ENCODE measurements at places on chromosomes 6 and 20.
A peak's percentile ranks its signal among the peaks of the same experiment; 100 is the strongest.

DNA sequence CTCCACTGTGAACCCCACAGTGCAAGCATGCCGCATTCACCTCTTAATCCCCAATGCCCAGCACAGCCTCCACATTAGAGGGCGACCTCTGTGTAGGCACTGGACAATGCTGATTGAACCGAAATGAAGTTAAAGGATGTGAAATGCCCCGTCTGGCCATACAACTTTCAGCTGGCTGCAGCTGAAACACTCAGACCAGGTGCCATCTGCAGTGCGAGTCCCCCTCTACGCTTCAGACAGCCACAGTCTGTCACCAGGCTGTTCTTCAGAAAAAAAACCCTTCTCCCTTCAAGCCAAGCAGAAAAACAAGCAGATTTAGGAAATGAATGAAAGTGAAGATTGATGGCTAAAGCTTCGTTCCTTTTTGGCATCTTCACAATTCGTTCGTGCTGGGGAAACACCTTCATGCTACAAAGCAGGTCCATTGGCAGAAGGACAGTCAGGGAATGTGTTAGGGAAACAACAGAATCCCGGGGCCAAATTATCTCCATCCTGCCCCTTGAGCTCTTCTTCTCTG lies 44.7 kb downstream of the TNFAIP3 start:
- DNase-seq: no peak

- no peak for DNase-seq
Measured at GRCh38 chr20:61397790-61398189, 145.7 kb downstream of the CDH4 start.

DNA sequence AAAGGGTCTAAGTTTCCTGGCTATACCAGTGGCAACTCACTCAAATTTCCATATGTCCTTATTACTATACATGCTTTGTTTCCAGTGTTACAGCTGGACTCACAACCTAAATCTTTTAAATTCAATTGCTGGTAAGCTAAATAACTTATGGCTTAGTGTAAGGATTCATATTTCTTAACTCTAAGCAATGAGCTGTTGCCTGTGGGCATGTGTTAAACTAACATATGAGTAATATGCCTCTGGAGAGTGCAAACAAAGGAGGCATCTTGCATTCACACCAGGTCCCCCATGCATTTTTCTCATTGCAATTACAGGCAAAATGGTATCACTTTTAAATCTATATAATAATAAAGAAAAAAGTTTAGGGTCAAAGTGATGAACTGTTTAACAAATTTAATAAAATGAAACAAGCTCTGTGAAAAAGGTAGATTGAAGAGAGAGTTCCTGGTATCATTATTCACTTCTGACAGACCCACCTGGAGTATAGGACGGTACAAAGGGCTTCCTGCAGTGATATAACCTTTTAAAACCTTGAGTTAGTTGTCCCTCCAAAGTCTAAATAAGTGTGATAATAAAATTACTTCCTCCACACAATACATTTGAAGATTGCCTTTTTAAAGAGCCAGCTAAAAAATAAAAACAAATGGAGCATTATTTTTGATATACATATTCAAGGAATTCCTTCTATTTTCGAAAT lies 57.6 kb upstream of the HMGCLL1 start:
- peak; percentile 81 for DNase-seq

GRCh38 chr6:136566851-136567250 lies 16.6 kb upstream of the MAP7 start:
- no peak for DNase-seq

DNA sequence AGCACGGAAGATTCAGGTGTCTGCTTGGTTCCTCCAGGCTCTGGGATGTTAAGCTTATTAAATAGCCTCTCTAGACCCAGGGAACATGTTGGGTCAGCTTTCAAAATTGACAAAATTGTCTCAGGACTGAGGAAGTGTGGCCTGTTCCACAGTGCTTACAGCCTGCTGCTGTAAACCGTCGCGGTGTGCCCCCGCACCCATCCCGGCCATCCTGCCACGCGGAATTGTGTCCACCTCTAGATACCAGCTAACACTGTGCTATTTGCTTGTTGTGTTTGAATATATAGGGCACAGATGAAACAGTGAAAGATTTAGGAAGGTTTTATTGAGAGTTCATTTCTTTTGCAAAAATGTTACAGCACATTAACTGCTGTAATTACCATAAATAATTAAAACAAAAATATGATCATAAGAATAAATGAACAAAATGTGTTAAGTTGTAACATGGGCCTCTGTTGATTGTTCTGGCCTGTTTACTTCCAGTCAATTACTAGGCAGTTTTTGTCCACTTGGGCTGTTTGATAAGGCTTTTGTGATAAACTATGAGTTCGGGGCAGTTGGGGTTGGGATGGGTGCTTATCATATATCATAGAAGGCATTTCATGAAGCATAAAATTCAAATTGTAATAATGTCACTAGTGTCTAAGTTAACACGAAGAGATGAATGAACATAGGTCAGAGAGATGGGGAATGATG lies 77.4 kb downstream of the ARID1B start:
- no peak for DNase-seq

- DNase-seq: no peak
Measured at GRCh38 chr6:117074672-117075071, 190.7 kb upstream of the VGLL2 start.

DNA sequence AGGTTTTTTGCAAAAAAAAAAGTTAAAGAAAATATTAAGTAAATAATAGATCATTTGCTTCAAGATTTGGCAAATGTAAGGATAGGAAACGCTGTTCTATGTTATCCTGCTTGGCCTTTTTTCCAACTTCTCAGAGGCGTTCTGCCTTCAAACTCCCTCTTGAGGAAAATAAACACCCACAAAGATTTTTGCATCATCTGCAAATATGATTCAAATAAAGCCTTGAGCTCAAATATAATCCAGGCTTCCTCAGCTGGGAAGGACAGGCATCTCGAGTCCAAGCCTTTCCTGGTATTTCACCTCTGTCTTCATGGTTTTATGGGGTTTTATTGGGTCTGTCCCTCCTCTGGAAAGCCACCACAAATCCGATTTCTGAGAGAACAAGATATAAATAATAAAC lies 67.7 kb upstream of the PTPN1 start:
- no peak for DNase-seq

GRCh38 chr6:68679399-68679798 lies 44.3 kb downstream of the ADGRB3 start:
- no peak for DNase-seq

GRCh38 chr6:73169111-73169510 lies 56.2 kb downstream of the KHDC1L start:
- no peak for DNase-seq

GRCh38 chr6:112851146-112851545 lies 504.0 kb downstream of the RFPL4B start:
- DNase-seq: peak; percentile 9

- no peak for DNase-seq
Measured at GRCh38 chr20:53711333-53712211, 117.9 kb upstream of the ZNF217 start.

GRCh38 chr20:45444050-45444449 lies 25.5 kb upstream of the WFDC2 start:
- no peak for DNase-seq

- DNase-seq: no peak
Measured at GRCh38 chr6:152783217-152783878, 32.8 kb downstream of the VIP start.

GRCh38 chr6:30590509-30590908 lies 19.3 kb downstream of the ABCF1 start:
- DNase-seq: no peak

GRCh38 chr6:143980921-143981320 lies 27.1 kb downstream of the PLAGL1 start:
- DNase-seq: no peak

GRCh38 chr20:41512624-41513023 lies 105.6 kb downstream of the CHD6 start:
- DNase-seq: no peak

- no peak for DNase-seq
Measured at GRCh38 chr6:80145509-80145908, 39.0 kb downstream of the BCKDHB start.

DNA sequence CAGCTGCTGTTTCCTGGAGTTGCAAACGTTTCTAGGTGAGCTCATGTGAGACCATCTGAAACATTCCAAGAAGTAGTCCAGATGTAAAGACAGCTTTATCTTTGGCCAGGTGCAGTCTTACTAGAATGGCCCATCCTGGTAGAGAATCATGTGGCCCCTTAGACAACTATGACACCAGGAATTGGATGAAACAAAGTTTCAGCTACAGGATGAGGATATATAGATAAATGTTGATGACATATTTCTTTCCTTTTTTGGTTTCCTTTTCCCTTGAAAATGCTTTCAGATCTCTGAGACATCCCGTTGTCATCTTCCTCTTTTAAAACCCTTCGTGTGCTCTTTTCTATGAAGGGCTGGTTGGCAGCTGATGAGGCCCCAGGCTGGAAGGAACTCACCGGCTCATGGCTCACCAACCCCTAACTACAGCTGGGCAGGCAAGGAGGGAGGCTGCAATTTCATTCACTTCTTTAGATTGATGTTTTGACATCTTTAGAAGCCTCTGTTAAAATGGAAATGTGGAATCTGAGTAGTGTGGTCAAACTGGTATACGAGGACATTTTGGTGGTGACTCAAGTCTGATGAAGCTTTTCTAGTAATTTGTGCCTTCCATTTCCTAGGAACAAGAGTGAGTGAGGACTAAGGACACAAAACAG lies 167.9 kb upstream of the TNFAIP3 start:
- peak; percentile 67 for DNase-seq
